ENCODE measurements at places on chromosomes 1 and 21. TPM values are rescaled to one million over a fixed set of nuclear protein-coding genes. Genes with fewer than 3 reads are reported as not detected.

Gene RIMS3
- total RNA-seq, result 0.92 TPM

Gene CFHR4
- not detected for total RNA-seq

Gene MAP3K7CL
- 0.64 TPM for total RNA-seq

Gene FALEC
- total RNA-seq, result not detected

Gene COL6A1
- 132 TPM for total RNA-seq

Gene CD48
- total RNA-seq, result 0.49 TPM

Gene OTUD3
- 5.0 TPM for total RNA-seq

Gene TPRG1L
- 44.4 TPM for total RNA-seq

Gene KIF14
- total RNA-seq, result 2.0 TPM

Gene CREG1
- total RNA-seq, result 96.7 TPM

Gene LRRIQ3
- 0.08 TPM for total RNA-seq

Gene STIL
- total RNA-seq, result 0.81 TPM

GRCh38 chr1:183205196-183205781 lies 19.2 kb downstream of the LAMC2 start:
- DNase-seq, result no peak

DNA sequence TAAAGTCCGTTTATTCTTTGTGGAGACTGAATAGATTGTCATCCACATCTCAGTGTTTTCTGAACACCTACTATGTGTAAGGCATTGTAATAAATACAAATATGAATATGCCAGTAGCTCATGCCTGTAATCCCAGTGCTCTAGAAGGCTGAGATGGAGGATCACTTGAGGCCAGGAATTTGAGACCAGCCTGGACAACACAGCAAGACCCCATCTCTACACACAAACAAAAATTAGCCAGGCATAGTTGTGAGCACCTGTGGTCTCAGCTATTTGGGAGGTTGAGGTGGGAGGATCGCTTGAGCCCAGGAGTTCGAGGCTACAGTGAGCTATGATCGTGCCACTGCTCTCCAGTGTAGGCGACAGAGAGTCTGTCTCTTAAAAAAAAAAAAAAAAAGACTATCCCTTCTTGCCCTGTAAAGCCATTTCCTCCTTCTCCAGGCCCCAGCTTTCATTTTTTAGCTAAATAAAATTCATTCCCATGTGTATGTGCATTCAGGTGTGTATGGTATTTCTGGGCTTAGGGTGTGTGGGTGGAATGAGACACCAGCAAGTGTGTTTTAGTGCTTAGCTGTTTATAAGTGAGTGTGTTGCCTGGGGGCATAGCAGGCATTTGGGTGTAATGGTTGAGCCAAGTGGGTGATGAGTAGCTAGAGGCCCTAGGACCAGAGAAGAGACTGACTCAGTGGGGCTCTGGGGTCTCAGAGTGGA lies 7.8 kb downstream of the CELSR2 start:
- DNase-seq, result no peak

- no peak for DNase-seq
Measured at GRCh38 chr1:195934817-195935553, 673.3 kb downstream of the KCNT2 start.

GRCh38 chr1:69110851-69111250 lies 456.9 kb upstream of the LRRC7 start:
- no peak for DNase-seq

GRCh38 chr1:48049823-48050535 lies 52.8 kb upstream of the TRABD2B start:
- no peak for DNase-seq

- DNase-seq, result no peak
Measured at GRCh38 chr1:30837653-30838052, 70.9 kb downstream of the SDC3 start.

DNA sequence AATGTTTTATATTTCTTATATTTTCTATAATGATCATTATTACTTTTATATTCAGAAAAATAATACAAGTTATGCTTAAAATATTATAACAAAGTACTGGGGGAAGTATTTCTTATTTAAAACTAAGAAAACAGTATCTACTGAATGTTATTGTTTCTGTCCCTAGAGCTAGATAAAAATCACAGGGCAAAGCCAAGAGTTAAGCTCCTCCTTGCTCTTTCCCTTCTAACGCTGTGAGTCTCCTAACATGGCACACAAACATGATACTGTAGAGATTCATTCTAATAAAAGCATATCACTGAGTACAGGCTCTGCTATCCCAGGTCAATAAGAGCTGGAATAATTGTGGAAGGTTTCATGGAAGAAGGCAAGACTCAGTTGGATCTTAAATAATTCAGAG lies 53.4 kb downstream of the PTPN14 start:
- no peak for DNase-seq

DNA sequence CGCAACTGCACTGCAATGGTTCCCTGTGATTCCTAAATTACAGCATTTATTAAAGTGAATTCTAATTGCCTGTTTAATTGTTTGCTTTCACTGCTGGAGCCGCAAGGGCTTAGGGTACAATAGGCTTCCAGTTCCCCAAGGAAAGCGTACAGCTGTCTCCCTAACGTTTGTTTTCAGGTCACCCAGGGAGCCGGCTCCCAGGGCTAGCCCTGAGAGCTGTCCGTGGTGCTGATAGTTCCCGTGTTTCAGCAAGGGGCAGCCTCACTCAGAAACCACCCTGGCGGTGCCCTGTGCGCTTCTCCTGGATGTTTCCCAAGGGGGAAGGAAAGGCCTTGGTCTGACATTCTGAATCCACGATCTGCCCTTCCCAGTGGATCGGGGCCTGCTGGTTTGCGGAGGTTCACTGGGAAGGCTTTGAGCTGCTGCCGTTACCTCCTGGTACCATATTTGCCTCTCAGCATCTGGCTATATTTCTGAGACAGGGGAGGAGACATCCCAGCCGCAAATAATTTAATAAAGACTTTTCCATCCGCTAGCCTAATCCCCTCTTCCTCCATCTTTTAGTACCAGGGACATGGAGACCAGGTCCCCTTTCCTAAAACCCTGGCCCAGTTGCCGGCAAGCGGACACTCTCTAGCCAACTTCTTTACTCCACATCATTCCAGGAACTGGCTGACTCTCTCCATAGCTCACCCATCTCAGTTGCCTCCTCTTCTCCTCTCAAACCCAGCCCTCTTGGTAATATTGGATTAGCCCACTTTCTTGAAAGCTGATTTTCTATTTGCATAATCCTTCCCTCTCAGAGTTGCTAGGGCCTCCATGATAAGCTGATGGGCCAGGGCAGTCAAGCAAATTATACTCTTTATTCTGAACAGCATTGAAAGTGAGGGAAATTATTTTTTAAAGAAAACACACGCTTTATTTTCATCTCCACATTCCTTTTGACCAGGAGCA lies 149.0 kb downstream of the IGSF21 start:
- DNase-seq, result peak; percentile 38

DNA sequence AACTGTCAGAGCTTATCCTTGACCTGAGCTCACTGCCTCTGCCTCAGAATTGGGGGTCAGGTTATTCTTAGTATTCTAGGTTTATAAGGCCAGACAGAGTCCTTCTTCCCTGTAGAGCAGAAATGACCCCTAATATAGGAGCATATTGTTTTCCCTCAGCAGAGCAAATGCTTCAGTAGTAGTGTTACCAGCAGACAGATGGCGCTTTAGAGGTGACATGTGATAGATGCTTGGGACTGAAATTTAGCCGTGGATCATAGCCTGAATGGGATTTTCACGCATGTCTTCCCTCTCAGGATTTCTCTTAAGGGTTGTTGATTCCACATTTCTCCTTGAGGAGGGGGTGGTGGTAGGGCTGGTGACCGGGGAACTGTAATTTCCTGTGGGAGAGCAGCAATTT lies 24.5 kb downstream of the ADARB1 start:
- DNase-seq, result no peak

- no peak for DNase-seq
Measured at GRCh38 chr1:81437213-81437612, 363.5 kb upstream of the ADGRL2 start.

DNA sequence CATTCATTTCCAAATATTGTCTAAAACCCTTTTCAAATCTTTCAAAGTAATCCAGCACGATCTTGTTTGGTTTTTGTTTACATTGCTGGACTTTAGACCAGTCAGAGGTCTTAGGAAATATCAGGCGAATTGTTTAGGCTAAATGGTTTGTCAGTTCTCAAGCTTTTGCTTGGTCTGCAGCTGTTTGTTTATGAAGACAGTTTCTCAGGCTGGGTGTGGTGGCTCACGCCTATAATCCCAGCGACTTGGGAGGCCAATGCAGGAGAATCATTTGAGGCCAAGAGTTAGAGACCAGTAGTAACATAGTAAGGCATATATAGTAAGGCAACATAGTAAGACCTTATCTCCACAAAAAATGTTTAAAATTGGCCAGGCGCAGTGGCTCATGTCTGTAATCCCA lies 77.5 kb downstream of the DNTTIP2 start:
- no peak for DNase-seq

GRCh38 chr1:228077565-228078330 lies 4.8 kb upstream of the ARF1 start:
- no peak for DNase-seq

DNA sequence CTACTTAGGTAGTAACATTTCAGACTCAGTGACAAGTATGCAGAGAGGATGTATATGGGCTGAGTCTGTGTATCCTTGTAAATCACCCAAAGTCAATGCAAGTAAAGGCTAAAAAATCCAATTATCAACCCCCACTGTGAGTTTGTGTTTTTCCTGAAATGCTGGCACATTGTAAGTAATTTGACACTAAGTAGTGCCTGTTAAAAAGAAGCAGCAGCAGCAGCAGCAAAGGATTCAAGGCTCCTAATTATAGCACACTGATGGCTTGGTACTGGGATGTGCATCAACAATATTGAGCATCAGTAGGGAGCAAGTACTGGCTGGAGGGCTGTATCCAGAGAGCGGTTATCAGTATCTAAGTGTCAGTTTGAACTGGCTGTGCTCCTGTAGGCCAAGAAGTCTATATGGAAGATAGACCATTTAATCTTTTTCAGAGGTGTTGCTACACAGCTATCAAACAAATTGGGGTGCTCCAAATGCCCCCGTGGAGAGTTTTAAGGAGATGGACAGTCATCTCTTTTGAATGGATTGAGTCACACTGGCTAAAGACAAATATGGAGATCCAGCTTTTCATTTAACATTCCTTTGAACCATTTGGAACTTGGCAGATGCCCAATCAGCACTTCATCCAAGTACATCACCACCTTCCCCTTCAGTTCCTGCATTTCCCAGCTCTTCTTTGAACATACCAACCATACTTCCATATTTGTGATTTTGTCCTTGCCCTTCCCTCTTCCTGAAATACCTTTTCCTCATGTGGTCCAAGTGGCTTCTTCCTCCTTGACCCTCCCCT lies 241.2 kb upstream of the ST6GALNAC5 start:
- no peak for DNase-seq

DNA sequence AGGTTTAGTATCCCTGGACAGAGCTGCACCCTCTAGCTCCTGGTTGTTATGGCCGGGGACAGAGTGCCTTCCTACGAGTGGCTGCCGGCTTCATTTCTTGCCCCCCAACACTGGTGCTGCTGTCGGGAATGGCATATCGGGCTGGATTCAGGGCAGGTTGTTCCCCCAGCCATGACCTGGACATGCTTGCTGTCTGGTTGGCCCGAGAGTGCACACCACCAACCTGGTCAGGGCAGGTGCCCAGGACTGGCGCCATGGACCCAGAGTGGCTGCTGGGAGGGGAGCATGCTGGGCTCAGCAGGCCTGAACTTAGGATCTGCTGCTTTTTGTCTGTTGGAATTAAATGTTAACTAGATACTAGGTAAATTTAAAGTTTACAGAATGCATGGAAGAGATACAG lies 21.8 kb downstream of the H6PD start:
- DNase-seq, result no peak

Data from heart left ventricle (tissue), 16 donors.